ENCODE measurements at places on chromosomes 2 and 18.

- peak; percentile 95 for DNase-seq
Measured at GRCh38 chr18:79697976-79698375, 18.4 kb downstream of the CTDP1 start.

DNA sequence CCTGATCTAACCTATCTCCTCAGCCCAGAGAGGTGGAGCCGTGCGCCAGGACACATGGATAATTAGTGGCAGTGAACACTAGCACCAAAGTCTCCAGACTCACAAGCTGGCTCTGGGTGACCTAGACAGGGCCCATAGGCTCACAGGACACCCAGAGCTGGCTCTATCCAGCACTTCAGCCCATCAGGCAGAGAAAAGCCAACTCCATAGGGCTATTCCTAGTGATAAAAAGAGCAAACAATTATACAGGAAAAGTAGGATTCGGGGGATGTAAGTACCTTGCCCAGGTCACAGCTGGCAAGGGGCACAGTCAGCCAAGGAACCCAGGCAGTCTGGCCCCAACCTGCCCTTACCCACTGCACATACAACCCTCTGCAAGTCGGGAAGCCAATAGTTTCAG, 178.6 kb downstream of the TNS1 start:
- peak; percentile 37 for DNase-seq

GRCh38 chr2:54471221-54471711, 15.1 kb downstream of the SPTBN1 start:
- no peak for DNase-seq

GRCh38 chr2:105809097-105809473, 64.4 kb downstream of the NCK2 start:
- no peak for DNase-seq

DNA sequence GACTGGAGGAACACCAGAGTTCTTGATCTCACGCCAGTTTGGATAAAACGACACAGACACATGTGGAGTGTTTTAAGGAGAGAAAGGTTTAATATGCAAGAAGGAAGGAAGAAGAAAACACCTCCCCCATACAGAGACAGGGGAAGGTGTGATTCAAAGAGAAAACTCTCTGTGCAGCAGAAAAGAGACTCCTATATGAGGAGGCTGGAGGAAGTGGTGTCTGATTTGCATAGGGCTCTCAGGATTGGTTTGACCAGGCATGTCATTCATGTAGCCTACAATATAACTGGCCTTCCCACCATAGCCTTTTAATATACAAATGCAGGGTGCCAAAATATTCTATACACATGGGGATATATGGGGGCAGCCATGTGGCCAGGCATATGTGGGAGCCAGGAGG, 1386.5 kb downstream of the RPIA start:
- no peak for DNase-seq

- DNase-seq, result no peak
Measured at GRCh38 chr2:9210030-9210429, 3.4 kb downstream of the ASAP2 start.

DNA sequence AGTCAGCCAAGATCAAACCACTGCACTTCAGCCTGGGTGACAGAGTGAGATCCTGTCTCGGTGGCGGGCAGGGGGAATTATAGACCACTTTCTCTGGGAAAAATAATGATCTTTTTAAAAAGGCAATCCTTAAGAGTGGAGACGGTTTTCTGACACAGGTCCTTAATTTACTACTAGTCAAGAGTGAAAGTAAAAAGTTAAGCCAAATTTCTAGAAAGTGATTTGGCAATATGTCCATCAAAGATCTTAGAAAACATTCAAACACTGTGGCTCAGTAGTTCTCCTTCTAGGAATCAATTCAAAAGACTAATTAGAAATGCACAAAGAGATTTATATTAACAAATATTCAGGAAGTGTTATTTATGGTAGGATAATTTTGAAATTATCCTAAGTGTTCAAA, 148.5 kb upstream of the DNMT3A start:
- DNase-seq, result no peak

Data from posterior cingulate gyrus (tissue), 11 donors.